ENCODE measurements at places on chromosomes 13 and 19.
A peak's percentile ranks its signal among the peaks of the same experiment; 100 is the strongest.

DNA sequence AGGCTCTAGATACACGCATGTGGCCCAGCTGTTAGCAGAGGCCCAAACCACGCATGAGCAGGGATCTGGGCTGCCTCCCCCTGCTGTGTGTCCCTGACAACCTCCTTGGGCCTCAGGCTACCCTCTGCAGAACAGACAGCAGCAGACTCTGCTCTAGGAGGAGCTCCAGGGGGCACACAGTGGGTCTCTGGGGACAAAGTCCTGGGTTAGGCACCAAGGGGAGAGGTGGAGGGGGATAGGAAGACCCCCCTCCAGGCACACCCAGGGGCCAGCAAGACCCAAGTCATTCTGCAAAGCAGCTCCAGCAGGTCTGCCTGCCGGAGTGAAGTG lies 8.0 kb downstream of the TINCR start:
- no peak for DNase-seq

- no peak for DNase-seq
Observed at GRCh38 chr19:497869-498510, 1.7 kb downstream of the MADCAM1 start.

DNA sequence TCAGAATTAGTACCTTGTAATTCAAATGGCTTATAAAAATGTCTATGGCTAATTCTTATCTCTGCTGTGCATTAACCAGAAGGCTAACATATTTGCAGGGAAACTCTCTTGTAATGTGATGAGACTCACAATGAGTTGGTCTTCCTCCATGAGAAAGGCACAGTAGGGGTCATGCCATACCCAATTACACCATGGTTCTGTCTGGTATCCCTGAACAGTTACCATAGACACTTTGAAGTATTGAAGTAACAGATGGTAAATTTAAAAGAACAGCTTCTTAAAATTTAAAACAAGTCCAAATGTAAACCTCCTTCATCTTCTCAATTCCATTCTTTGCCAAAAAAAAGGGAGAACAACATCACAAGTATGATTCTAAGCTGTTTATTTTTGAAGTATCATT lies 22.6 kb upstream of the SLAIN1 start:
- DNase-seq: no peak

GRCh38 chr13:90824032-90824431 lies 523.5 kb upstream of the MIR17HG start:
- DNase-seq: no peak

GRCh38 chr13:113959198-113959597 lies 14.7 kb downstream of the C13orf46 start:
- DNase-seq: no peak

DNA sequence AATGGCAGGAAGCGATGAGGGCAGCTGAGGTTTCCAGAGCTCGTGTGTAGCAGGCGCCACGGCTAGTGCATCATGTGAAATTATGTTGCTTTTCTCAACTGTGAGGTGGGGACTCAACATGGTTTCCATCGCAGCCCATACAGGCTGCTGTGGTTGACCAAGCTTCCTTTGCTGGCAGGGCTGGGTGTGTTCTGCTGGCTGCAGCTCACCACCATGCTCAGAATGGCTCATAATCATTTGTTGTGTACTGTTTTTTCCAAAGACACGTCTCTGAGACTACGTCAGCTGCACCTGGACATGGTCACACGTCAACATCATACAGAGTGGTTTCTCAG lies 16.1 kb upstream of the RASA3 start:
- no peak for DNase-seq

GRCh38 chr13:72970301-72970880 lies 88.4 kb upstream of the KLF5 start:
- DNase-seq: no peak

DNA sequence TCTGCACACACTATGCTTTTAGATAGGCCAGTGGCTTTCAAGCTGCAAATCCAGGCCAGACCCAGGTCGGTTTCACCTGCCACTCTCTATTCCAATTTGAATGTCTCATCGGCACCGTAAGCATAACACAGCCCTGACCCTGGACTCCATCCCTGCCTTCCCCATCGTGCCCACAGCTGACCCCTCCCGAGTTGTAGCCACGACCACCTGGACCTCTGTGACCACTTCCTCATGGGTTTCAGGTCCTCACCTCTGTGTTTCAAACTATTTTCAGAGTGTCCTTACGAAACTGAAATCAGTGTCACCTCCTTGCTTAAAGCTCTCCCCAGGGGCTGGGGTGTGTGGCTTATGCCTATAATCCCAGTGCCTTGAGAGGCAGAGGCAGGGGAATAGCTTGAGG lies 9.0 kb upstream of the HSH2D start:
- DNase-seq: no peak

DNA sequence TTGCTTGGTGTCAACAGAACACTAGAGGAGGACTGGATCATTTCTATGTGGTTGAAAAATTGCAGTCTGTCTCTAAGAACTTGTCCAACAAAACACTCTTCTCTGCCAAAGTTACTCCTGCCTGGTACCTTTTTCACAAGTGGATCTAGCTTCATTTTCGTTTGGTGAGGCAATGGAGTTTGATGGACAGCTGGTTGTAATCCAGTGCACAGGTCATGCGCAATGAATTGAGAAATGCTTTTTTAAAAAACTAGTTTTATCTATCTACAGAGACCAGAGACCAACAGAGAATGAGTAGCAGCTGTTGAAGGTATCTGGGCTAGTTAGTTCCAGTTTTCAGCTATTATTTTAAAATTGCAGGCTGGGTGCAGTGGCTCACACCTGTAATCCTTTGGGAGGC lies 12.0 kb upstream of the KBTBD6 start:
- DNase-seq: no peak

DNA sequence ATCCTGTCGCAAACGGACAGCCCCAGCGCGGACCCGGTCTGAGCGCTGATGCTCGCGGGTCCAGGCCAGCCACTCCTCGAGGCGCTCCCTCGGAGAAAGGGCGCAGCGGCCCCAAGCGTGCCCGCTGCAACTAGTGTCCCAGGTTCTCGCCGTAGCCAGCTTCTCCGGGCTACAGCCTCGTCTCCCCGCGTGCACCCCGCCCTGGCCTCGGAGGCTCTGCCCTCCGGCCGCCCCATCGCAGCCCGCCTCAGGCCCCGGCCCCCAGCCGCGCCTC lies 487 bp downstream of the FLT1 start:
- DNase-seq: peak; percentile 0

- DNase-seq: no peak
Observed at GRCh38 chr13:48175185-48175584, 57.8 kb upstream of the ITM2B start.

DNA sequence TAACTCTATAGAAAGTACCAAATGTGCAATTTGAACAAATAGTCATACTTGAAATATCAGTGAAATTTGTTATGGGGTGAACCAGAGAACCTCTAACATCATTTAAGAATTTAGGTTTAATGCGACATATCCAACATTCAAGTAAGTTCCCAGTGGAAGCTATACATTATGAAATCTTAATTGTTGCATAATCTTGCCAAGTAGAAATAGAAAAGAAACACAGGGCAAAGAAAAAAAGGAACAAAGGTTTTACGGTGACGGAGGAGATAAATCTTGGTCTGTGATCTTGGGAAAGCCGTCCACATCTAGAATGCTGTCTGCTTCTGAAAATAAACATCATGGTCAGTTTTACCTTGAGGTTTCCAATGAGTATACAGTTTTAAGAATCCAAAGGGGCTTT lies 445.7 kb downstream of the RFC3 start:
- no peak for DNase-seq

DNA sequence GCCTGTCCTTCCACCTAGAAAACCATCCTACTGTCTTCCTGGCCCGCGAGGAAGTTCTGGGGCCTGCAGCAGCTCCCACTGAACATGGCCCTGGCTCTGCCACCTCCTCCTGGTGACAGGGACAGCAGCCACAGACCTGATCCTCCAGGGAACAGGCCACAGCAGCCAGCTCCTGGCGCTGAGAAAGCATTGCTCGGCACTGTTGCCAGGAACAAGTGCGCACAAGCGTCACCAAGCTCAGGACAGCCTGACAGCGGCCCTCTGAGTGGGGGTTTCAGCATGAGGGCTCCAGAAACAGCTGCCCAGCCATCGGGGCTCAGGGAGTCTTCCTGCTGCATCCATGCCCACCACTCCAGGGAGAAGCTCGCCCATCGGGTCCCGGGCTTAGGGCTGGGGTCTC lies 21.9 kb downstream of the AP3D1 start:
- DNase-seq: no peak

- DNase-seq: peak; percentile 62
Observed at GRCh38 chr13:36858290-36858689, 39.3 kb downstream of the RFXAP start.

DNA sequence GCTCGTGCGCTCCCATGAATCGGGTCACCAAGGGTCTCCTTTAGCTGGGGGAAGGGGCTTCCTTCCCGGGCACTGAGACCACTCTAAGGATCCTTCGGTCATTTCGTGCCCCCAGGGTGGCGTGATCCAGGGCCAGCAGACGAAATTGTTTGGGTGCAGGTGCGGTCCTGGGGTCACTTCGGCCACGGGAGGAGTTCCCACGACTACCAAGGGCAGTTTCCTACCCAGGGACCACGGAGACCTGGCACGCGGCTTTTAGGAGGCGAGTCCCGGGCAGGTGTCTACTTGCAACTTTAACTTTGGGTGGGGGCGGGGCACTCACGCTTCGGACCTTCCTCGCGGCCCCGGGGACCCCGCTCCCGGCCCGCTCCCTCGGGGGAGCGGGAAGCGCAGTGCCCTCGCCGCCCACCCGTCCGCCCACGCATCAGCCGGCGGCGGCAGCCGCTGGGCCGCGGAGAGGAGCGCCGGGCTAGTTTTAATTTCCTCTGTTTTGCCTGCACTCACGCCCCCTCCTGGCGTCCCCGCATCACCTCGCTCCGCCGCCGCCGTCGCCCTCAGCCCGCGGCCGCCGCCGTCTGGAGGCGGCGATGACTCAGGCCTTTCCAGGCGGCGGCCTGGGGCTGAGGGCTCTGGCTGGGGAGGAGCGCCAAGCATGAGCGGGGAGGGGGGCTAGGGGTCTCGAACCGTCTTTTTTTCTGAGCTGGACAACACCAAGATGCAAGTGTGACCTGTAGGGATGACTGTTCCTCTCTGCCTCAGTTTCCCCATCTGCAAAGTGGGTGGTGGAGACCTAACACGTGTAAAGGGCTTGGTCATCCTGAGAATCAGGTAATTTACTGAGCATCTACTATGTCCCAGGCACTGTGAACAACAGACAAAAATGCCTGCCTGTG lies 21.8 kb downstream of the OLFM2 start:
- DNase-seq: peak; percentile 12

- DNase-seq: no peak
Observed at GRCh38 chr13:105343134-105343806, 1192.2 kb downstream of the EFNB2 start.

DNA sequence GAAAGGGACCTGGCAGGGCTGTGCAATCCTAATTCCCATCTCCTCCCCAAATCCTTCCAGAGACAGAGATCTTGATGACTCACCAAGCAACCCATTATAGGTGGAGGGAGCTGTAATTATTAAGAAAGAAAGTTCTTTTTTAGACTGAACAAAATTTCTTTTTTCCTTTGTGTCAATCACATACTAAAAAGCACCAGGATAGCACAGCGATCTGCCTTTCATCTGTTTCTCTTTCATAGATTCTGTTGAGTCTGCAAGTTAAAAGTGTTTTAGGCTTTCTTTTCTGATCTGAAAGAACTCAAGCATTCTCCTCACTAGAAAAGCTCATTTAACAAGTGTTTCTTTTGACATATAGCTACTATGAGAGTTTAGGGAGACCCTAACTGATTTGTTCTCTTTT lies 222.8 kb downstream of the DCT start:
- DNase-seq: no peak

- DNase-seq: no peak
Observed at GRCh38 chr19:34226036-34226435, 28.3 kb upstream of the GARRE1 start.

- no peak for DNase-seq
Observed at GRCh38 chr13:110109140-110109783, 197.7 kb downstream of the COL4A1 start.

GRCh38 chr13:48874165-48874564 lies 101.5 kb upstream of the FNDC3A start:
- no peak for DNase-seq

DNA sequence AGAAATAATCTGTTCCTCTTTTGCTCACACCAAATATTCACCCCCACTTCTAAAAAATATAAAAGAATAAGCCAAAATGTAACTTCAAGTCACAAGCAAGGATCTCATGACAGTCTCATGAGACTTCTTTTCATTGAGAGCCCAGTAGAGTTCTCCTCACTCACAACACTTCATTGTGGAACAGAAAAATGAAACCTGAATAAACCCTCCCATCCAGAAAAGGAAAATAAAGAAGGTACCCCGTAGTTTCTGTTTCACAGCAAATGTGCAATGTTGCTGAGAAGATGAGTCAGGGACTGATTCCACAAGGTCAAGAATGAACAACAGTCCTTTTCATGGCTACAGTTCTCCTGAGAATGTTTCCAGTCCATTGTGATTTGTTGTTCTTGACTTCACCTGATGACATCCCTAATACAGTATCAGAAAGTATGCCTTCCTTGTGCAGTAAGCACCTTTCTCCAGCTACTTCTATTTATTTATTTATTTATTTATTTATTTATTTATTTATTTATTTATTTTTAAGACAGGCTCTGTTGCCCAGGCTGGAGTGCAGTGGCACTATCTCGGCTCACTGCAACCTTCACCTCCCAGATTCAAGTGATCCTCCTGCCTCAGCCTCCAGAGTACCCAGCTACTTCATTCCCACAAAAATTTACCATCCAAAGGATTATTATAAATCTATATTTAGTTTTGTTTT lies 6.4 kb upstream of the ZNF841 start:
- DNase-seq: no peak

GRCh38 chr13:113863524-113864272 lies at the start of gene GAS6:
Gene GAS6, minus strand, starts transcription at chr13:113864076. Its CDS starts 156 bp downstream, at chr13:113863920.
- peak; percentile 45 for DNase-seq
